ENCODE measurements at places on chromosomes 4 and X. TPM values are rescaled to one million over a fixed set of nuclear protein-coding genes. Genes with fewer than 3 reads are reported as not detected.

DNA sequence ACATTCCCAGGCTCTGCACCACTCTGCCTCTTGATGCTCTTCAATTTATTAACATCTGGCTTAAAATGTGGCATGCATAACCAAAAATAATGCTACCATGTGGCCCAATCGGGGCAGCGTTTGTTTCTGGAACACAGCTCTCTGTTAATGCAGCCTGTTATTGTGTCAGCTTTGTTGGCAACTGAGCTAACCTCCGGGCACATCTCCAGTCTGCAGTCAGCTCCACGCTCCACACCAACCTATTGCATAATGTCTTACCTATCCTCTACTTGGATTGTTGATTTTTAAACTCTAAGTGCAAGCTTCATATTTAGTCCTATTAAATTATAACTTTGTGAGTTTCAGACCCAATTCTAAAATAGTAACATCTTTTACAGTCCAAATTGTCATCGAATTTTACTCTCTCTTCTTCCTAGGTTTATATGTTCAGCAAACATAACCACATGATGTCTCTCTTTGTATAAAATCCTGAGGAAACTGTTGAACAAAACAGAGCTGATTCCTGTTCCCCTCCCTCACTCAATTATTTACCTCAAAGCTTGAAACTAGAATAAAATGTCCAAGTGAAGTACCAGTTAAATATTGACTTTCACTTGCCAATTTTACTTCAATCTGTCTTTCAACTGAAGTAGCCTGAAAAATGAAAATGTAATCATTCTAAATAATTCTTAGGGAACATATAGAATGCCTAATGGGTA lies 92.2 kb upstream of the RAPGEF2 start:
- peak; percentile 48 for DNase-seq

GRCh38 chr4:31545755-31546154 lies 825.6 kb downstream of the PCDH7 start:
- no peak for DNase-seq

- no peak for DNase-seq
Measured at GRCh38 chr4:67365661-67366245, 179.6 kb downstream of the CENPC start.

DNA sequence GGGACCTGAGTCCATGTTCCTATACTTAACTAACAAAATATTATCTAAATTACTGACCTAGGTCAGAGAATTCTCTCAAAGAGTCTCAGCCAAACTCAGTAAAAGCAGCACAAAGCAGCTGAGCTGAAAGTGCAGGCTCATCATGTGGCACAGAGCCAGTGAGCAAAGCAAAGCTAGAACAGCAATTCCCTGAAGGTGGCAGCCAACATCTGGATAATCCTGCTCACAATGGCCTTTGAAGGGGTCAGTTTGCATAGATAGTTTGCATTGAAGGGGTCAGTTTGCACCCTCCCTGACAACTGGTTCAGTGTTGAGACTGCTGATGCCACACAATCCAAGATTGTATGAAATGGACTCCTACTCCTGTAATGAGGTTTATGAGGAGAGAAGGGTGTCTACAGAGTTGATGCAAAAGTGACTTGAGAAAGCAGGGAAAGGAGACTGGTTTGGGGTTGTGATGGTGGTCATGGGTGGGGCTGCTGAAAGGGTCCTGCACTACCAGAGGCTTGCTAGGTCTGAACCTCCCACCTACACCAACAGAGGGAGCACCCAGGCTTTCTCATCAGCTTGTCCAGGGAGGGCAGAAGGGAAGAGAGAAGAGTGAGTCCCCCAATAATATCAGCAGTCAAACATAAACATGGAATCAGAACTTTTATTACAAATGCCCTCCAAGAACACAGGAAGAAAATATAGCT lies 39.7 kb downstream of the TRIM61 start:
- DNase-seq, result no peak

GRCh38 chr4:88204882-88205281 lies 46.4 kb upstream of the ABCG2 start:
- DNase-seq, result no peak

DNA sequence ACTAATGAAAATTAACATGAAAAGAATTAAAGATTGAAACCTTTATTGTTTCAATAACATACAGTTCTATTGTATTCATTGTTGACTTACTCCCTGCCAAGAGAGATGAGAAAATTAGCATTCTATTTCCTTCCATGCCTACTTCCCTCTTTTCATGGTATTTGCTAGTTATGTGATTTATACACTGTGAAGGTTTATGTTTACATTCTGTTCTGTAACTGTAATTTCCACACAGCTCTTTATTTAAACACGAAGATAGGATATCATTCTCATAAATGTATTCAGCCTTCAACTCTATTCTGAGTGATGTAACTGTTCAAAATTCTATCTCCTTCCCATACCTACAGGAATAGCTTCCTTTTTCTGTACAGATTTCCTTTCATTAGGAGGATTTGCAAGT lies 6.6 kb downstream of the CCDC110 start:
- no peak for DNase-seq

- DNase-seq, result no peak
Measured at GRCh38 chr4:95290702-95291101, 258.1 kb downstream of the UNC5C start.

GRCh38 chr4:124304941-124305340 lies 407.6 kb downstream of the ANKRD50 start:
- DNase-seq, result no peak

DNA sequence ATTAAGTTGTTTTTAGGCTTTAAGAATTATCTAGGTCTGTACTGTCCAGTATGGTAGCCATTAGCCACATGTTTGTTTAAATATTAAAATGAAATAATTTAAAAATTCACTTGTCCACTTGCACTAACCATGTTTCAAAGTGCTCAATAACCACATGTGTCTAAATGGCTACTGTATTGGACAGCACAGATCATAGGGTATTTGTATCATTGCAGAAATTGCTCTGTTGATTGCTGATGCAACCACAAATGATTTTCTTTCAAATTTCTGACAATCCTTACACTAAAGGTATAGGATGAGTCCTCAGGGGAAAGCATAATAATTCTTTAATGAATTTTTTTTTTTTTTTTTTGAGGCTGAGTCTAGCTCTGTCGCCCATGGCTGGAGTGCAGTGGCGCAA lies 84.9 kb downstream of the KDM6A start:
- no peak for DNase-seq

- DNase-seq, result no peak
Measured at GRCh38 chr4:79864500-79865200, 208.4 kb downstream of the ANTXR2 start.

GRCh38 chrX:153766871-153767673 lies 3.0 kb downstream of the PLXNB3 start:
- no peak for DNase-seq

GRCh38 chr4:112111306-112111705 lies 33.9 kb upstream of the FAM241A start:
- DNase-seq, result no peak

DNA sequence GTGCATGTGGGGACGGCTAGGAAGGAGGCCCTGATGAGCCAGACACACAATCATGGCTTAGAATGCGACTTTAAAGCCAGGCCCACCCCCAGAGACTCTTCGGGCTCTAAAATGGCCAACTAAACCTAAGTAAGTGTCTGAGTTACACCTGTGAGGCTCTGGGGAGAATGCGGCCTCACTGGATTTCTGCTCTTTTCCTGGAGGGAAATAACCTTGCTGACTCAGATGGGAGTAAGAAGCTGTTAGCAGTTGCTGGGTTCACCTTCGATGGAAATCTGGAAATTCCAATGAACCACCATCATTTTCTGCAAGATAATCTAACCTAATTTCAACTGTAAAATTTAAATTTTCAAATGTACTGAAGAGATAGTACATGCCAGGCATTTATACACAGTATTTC lies 97.6 kb upstream of the MAML3 start:
- DNase-seq, result no peak

- no peak for DNase-seq
Measured at GRCh38 chr4:176963121-176963520, 170.4 kb upstream of the VEGFC start.

- DNase-seq, result no peak
Measured at GRCh38 chr4:8047837-8048678, 108.4 kb upstream of the AFAP1 start.

DNA sequence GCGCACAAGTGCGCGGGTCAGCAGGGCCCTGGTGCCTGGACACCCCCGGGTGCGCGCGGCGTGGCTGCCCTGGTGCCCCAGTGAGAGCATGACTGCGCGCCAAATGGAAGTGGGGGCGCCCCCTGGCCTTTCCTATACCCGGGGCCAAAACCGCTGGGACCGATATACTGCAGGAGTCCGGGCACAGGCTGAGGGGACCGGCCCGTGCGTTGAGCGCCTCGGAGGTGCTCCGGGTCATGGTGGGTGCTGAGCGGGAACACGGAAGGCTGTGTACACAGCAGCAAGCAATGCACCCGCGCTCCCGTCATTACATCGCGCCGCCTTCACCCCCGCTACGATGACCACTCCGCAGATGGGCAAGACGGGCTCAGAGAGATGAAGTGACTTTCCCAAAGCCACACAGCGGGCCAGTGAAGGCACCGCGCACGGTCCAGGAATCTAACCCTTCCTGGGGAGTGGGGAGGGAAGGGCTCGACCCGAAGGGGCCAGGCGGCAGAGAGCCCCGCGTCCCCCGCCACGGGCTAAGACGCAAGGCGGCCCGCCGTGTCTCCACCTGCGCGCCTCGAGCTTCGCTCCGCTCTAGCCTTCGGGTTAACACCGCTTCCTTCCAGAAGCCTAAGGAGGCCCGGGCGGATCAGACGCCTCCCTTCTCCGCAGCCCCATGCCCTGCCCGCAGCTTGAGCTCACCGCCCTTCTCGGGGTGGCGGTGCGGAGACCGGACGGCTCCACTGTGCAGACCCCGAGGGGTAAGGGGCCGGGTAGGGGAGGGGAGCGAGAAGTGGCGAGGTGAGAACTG lies 11.3 kb downstream of the HMX1 start:
- DNase-seq, result no peak

- no peak for DNase-seq
Measured at GRCh38 chrX:57596516-57596915, 4.7 kb downstream of the ZXDB start.

DNA sequence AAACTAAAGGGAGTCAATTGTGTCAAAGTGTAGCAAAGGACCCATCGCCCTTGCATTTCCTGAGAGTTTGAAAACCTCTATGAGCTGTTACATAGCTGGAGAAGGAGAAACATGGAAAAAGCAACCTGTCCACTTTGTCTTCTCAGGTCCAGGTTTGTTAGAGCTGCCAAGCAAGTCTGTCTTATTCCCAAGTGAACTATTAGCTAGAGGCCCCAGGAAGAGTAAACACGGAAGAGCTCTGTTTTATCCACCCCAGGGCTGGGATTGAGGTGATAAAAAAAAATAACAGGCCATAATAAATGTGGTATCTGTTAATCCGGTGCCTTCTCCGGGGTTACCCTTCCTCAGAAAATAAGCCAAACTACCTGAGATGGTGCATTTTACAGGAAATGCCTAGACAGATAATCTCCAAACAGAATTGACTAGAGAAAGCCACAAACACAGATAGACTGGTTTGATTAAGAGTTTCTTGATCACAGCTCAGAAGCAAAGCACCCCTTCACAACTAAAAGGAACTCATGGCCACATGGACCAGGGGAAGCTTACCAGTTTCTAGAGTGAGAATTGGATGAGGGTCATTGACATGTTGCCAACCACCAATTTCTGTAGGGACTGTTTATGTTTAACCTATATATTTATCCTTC lies 35.9 kb upstream of the RELL1 start:
- DNase-seq, result no peak

DNA sequence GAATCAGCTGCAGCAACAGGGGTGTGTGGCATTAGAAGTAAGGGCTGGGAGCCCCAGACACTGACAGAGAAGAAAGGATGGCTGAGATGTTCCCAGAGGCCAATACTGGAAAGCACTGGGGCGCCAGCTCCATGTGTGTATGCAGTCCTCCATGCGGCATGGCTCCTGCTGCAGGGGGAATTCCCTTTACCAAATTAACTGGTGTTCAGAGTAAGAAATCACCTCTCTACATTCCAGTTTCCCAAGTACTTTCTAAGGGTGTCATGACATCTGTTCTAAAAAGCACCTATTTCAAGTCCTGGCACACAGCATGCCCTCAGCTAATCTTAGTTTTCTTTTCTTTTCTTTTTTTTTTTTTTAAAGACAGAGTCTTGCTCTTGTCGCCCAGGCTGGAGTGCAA lies 98.0 kb downstream of the MAML3 start:
- no peak for DNase-seq

GRCh38 chr4:150078041-150078578 lies at the start of gene DCLK2:
Gene DCLK2 (plus strand): TSS chr4:150078445. CDS start chr4:150079028, 583 bp downstream.
- DNase-seq, result peak; percentile 38

- no peak for DNase-seq
Measured at GRCh38 chr4:7777871-7778509, 161.7 kb downstream of the AFAP1 start.

- DNase-seq, result no peak
Measured at GRCh38 chrX:74452199-74452481, 30.8 kb downstream of the SLC16A2 start.

The FAM9B gene
- total RNA-seq, result not detected

The SLIT2 gene
- 1.8 TPM for total RNA-seq

The GRIA2 gene
- not detected for total RNA-seq

The NSUN7 gene
- total RNA-seq, result 2.1 TPM

The RAB40A gene
- total RNA-seq, result 0.09 TPM

The DNASE1L1 gene
- total RNA-seq, result 14.6 TPM

The BBS12 gene
- 2.1 TPM for total RNA-seq

The CXCL8 gene
- 3.8 TPM for total RNA-seq

The TENM3 gene
- 0.70 TPM for total RNA-seq

The GAGE12J gene
- not detected for total RNA-seq
